Stimulated activated CD4-positive, alpha-beta T cell treated with anti-CD3 and anti-CD28 coated beads, TNF-alpha, amount 100 ng/mL, for 4 hours (primary cell): ENCODE measurements at places on chromosomes 4 and X.

DNA sequence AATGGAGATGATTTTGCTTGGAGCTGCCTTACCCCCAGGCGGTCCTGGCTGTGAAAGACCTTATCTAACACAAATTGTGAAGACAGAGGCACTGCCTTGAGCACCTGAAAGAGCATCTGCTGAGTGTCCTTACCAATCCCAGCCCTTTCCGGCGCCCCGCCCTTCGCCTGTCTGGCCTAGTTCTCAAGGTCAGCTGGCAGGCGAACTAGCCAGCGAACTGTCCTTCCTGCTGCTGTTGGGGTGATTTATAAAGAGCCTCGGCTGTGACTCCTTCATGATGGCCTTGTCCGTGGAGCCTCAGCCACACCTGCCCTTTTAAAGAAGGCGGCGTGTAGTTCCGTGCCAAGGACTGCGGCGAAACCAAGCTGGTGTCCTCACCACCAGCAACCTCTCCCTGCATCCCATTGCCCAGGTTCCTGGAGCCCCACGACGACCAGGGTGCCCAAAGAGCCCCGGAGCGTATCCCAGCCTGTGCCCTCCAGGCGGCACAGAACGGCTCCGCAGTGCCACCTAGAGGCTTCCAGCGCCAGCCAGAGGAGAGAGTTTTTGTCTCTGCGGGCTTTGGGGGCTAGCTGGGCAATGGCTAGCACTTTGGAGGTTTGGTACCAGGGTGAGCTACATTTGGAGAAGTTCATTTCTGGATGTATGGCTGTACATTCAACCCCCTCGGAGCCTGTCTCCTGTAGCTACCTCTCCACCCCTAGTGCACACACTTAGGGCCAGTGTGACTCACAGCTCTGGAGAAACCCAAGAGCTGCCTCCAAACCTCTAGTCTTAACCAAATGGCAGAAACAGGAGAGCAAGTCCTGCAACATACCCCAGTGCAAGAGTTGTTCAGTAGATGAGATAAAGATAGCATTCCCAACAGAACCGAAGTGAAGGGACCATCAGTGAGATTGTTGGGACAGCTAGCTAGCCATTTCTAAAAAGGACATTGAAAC, 36.8 kb upstream of the VMA21 start:
- peak; percentile 5 for DNase-seq

DNA sequence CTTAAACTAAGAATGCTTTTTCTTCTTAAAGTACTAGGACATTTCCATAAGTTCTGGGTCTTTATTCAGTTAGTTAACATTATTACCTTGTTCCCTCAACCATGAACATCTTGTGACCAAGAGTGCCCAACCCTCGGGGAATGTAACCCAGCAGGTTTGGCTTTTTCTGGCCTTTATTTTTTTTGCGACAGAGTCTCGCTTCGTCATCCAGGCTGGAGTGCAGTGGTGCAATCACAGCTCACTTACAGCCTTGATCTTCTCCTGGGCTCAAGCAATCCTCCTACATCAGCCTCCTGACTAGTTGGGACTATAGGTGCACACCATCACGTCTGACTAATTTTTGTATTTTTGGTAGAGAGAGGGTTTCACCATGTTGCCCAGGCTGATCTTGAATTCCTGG, 65.1 kb downstream of the USP11 start:
- no peak for DNase-seq

- DNase-seq: no peak
Observed at GRCh38 chrX:87140800-87141483, 376.7 kb upstream of the KLHL4 start.

GRCh38 chr4:95672811-95673210, 124.0 kb upstream of the UNC5C start:
- DNase-seq: no peak

- no peak for DNase-seq
Observed at GRCh38 chr4:26670903-26671537, 87.1 kb downstream of the TBC1D19 start.
